ENCODE measurements at places on chromosomes 1 and 21.
A peak's percentile ranks its signal among the peaks of the same experiment; 100 is the strongest.

- DNase-seq: no peak
These were observed 1109.8 kb upstream of the B3GALT2 start for GRCh38 chr1:194296201-194296600.

- DNase-seq: no peak
These were observed 180.2 kb downstream of the ATG4C start for GRCh38 chr1:62964141-62964540.

- DNase-seq: peak; percentile 26
These were observed 77.1 kb upstream of the IPO9 start for GRCh38 chr1:201751872-201752271.

DNA sequence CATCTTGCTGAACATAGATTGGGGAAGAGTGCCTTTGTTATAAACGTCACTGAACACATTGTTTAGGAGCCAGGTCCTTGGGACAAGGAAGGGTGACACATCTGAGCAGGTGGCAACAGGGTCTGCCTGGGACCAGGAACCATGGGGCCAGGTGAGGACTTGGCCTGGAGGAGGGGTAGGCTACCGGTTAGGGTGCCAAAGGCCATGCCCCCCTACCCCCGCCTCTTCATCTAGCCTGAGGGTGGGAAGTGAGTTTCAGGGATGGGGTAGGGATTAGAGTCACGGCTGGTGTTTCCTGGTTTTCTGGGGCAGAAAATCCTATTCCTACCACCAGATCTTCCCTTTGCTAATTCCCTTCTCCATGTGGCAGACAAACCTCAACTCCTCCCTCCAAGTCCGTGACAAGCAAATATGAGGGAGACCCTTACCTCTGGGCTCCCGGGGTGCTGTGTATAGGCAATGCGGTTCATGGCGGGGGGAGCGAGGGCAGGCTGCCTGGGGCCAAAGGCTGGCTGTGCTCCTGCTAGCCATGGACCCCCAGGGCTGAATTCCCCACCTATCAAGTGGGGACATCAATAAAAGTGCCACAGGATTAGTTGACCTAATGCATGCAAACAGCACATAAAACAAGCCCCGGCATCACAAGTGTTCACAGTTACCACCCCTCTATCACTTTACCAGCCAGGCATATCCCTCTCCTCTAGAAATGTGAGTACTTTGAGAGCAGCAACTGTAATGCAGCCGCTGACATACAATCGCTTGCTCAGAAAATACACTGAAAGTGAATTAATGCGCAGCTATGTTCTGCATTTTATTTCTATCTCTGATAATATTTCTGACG, 14.5 kb downstream of the CD247 start:
- no peak for DNase-seq

DNA sequence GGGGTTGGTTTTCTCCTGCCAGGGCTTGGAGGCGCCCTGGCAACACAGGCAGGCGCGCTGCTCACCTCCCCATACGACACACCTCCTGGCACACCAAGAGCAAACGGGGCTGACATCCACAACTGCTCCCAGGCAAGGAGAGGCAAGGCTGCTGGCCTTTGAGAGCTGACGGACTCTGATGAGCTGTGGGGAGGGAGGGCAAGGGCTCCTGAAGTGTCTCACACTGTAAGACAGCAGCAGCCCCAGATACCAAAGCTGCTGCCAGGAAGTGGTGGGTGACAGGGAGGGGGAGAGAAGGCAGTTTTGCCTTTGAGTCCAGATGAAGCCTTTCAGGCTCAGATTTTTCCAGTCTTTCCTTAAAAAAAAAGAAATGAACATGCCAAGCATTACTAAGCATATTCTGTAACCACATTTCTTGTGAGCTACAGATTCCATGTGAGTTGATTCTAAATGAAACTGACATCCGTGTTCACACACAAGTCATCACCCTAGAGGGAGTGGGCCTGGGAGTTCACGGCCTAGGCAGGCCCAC, 24.3 kb downstream of the PGBD5 start:
- DNase-seq: peak; percentile 5

DNA sequence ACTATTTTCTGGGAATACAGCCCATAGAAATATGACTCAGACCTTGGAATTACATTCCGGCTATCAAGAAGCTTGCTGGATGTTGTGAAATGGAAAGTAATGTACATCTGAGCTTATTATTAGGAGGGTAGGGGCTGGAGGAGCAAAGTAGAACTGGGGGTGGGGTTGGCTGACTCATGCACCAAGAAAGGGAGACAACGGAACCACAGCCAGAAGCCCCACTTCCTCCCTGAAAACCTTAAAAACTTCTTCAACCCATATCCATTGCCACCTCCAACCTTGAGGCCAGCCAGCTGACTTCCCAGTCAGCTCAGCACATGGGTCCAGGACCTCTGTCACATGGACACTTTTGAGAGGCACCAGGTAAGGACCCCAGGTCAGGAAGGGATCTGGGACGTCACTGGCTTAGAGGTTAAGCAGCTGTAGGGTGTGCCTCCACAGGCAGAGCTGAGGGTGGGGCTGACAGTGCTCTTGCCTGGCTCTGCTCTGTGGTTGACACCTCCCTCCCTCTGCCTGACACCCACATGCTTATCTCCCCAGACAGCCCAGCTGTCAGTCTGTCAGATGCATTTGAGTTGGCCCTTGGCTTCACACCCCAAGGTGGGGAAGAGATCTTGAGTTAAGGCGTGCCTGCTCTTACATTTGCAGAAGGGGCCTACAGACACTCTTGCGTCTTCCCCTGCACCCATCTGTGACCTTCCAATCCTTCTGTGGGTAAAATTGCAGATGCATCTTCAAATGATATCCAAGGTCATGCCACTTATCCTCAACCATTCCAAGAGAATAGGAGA, 5.7 kb upstream of the ZNF683 start:
- peak; percentile 91 for DNase-seq

DNA sequence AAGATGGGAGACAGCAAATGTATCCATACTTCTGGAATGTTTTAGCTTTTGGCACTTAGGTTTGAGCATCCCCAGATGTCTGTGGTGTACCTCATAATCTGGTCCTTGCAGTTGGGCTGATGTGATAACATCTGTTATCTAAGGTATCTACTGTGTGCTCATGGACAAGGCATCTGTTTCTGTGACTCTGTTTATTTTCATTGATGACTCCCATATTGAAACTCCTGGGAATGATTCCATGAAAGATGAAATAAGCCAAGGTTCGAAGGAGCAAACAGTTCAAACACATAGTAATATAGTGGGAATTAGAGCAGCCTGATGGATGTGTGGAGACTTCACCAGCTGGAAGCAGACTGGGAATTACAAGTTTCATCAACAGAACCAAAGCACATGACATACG, 20.7 kb upstream of the TRIM45 start:
- no peak for DNase-seq

Data from fibroblast of gingiva (primary cell).